Bladder microvascular endothelial cell (primary cell): ENCODE measurements at places on chromosomes 7 and 10. TPM values are rescaled to one million over a fixed set of nuclear protein-coding genes. Genes with fewer than 3 reads are reported as not detected.

The GIMAP5 gene
- 128 and 150 TPM in 2 replicates for total RNA-seq

The HHEX gene
- 36.6 and 66.4 TPM in 2 replicates for total RNA-seq

The LAMB1 gene
- 419 and 918 TPM in 2 replicates for total RNA-seq

The INHBA gene
- 2.6 and 7.0 TPM in 2 replicates for total RNA-seq

The PRPS1L1 gene
- not detected in 2 replicates for total RNA-seq

The RPEL1 gene
- 0.06 TPM in 1 of 2 replicates, not detected in the other for total RNA-seq

The MMRN2 gene
- 203 and 292 TPM in 2 replicates for total RNA-seq

The AKR1C2 gene
- total RNA-seq, result 0.97 and 19.7 TPM in 2 replicates
